Activated CD8-positive, alpha-beta T cell treated with anti-CD3 and anti-CD28 coated beads, Interleukin-2, amount 10 ng/mL, durations not matched to agents 7 days and 5 days (primary cell): ENCODE measurements at places on chromosomes 7 and 10. TPM values are rescaled to one million over a fixed set of nuclear protein-coding genes. Genes with fewer than 3 reads are reported as not detected.

- no peak for DNase-seq
Measured at GRCh38 chr10:6395606-6396005, 184.5 kb downstream of the PRKCQ start.

DNA sequence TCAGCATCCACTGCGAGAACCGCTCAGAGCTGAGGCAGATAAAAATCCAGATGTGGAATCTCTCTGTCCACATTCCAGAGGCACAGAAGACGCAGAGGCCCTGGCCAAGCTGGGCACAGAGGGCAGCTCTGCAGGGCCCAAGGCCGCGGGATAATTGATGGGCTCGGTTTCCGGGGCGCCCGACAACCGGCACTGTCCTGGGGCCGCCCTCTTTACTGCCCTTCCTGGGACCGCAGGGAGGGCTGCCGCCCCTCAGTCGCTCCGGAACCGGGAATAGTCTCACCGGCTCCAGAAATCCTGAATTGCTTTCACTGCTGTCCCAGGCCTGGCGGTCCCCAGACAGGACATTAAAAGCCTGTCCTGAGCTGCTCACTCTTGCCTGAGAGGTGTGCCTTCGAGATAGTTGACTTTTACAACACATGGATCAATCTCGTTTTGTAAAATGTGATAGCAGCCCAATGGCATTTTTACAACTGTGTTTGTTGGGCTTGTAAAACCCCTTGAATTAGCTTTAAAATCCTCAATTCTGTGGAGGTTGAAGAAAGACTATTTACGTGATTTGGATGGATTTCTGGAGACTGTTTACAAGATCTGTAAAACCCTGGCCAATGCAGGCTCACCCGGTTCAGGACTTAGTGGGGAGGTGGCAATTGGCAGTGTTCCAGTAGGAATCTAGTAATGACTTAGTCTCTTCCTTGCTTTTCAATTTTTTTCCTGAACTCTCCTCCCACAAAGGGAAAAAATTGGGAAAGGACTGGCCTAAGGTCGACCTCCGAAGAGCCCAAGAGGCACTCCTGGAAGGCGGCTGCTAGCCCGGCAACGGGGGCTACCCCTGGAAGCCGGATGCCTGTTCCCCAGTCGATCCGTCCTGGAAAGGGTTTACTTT is 1.4 kb upstream of the HOXA6 start:
- DNase-seq, result no peak

DNA sequence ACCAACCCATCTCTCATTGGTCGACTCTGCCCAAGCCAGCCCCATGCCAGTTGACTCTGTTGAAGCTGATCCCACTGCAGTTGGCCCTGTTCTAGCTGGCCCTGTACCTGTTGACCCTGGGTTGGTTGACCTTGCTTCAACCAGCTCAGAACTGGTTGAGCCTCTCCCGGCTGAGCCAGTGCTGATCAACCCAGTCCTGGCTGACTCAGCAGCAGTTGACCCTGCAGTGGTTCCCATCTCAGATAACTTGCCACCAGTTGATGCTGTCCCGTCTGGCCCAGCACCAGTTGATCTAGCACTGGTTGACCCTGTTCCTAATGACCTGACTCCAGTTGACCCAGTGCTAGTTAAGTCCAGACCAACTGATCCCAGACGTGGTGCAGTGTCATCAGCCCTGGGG is 7.4 kb downstream of the PPRC1 start:
- DNase-seq, result no peak

DNA sequence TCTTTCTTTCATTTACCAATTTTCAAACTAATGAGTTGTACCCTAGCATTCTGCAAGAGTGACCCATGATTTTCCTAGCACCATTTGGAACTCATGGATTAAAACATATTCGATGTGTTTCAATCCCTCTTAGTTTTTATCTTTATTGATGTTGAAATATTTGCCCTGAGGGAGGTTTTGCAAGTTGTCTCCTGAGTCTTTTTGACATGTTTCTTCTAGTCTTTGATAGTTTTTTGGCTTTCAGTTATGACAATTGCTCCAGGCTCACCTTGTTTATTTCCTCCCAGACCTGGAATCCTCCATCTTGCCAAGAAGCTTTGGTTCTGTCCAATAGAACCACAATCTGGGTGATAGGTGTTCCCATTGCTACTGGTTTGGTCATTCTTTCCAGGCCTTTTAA is 327.8 kb downstream of the WDR11 start:
- no peak for DNase-seq

- no peak for DNase-seq
Measured at GRCh38 chr10:51137756-51138529, 63.7 kb downstream of the PRKG1 start.

DNA sequence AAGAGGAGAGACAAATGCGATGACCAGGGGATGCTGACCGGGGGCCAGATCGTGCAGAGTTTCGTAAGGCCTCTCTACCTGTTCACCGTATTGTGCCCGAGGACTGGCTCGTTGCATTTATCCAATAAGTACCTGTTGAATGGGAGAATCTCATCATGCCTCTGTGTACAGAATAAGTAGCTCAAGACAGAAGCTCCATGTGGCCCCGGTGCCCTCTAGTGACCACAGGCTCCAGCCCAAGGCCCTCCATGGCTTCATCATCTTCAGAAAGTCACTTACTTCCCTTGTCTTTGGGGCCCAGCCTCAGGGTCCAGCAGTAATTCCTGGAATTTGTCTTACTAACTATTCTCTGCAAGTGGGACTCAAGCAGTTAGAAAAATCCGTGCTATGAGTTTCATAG is 151.0 kb downstream of the CHN2 start:
- peak; percentile 50 for DNase-seq

GRCh38 chr7:51242881-51243518 is 73.6 kb downstream of the COBL start:
- no peak for DNase-seq

DNA sequence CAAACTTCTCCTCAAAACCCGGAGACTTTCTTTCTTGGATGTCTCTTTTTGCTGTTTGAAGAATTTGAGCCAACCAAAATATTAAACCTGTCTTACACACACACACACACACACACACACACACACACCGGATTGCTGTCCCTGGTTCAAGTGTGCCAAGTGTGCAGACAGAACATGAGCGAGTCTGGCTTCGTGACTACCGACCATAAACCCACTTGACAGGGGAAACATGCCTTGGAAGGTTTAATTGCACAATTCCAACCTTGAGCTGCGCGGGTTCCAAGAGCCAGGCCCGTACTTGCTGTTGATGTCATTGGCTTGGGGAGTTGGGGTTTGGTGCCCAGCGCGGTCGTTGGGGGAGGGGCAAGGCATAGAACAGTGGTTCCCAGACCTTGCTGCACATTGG is 1.7 kb downstream of the EGFR start:
- no peak for DNase-seq

DNA sequence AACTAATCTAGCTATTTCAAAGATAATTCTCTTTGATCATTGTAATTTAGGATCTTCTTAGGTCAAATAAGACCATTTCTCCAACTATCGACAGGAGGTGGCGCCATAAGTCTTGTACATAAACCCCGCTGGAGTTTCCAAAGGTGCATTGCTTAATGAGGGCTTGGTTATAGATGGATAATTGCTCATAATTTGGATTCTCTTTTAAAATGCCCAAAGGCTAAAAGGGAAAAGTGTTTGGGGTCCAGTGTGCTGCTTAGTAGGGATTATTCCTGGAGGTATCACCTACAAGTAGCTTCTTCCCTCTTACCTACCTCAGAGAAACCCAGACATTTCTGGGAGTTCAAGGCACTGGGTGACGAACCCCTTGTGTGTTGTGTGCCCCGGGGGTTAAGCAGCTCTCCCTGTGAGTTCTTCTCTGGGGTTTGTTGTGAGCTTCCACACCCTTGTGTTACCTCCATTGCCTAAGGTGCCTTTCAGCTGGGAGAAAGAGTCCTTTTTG is 75.2 kb downstream of the PAXIP1 start:
- DNase-seq, result peak; percentile 88

DNA sequence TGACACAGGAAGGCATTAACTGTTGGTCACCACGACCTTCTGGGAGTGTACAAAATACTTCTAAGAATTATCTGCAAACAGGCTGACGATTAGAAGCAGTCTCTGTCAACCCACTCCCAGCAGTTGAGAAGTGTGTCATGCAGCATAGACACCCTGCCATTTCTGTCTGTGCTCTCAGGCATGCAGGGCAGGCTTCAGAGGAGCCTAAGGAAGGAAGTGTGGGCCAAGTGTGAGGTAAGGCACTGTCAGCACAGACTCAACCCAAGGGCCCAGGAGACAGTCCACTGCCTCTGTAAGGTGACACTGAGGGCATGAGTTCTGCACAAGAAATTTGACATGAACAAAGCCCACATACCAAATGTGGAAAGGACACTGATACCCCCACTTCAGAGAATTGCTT is 109.0 kb upstream of the VIPR2 start:
- DNase-seq, result no peak

- DNase-seq, result peak; percentile 54
Measured at GRCh38 chr10:97463363-97464132, 17.6 kb downstream of the ZDHHC16 start.

DNA sequence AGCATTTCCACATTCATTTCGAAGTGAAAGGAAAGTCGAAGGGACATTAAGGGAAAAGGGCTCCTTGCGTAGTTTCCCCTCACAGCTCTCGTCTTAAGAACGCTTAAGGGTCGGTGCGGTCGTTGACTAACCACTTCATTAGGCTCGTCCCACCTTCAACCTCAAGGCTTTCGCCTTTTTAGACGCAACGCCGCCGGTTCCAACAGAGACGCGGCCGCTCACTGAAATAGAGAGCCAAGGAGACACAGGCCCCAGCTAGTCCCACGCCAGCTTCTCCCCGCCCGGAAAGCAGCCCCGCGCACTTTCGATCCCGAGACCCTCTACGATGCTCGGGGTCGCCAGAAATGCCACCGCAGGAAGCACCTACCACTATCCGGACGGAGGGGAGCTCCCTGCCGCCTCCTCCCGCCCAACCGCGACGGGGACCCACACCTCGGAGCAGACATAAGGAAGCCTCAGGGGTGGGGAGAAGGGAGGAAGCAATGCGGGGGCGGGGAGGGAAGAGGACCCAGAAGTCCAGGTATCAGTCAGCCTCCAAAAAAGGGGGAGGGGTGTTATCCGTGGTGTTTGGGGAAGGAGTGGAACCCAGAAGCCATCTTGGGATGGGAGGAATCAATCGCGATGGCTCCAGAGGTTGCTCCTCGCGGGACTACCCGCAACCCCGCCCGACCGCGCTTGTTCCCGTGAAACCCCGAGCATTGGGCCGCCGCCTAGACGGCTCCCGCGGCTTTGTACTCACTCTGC is 559 bp downstream of the TRA2A start:
- peak; percentile 61 for DNase-seq

GRCh38 chr10:74097776-74098175 is 52.9 kb downstream of the AP3M1 start:
- no peak for DNase-seq

GRCh38 chr7:873367-874002 is 2.9 kb upstream of the GET4 start:
- peak; percentile 75 for DNase-seq

- DNase-seq, result no peak
Measured at GRCh38 chr10:130481936-130482335, 345.7 kb downstream of the GLRX3 start.

DNA sequence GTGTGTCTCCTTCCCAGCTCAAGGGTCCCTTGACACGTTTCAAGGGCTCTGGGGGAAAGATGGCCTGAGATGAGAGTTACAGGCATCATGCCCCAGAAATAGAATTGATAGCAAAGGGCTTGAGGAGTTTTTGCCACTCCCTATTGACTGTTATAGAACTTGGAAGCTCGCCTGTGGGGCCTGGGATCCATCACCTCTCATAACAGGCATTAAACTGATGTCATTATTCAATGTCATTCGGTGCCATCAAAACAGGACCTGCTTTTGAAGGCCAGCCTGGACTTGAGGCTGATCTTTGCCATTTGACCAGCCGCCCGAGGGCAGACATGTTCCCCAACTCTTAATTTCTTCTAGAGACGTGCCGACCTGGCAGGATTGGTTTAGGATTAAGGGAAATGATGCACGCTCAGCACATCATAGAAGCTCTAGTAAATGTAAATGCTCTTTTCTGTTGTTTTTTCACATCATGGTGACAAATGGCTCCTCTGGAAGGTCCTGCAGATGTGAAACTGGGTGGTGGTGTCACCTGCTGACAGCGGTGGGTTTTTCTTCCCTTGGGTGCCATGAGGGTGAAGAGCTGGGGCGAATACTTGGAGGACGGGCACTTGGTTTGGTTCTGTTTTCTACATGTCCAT is 16.7 kb upstream of the KLF6 start:
- no peak for DNase-seq

DNA sequence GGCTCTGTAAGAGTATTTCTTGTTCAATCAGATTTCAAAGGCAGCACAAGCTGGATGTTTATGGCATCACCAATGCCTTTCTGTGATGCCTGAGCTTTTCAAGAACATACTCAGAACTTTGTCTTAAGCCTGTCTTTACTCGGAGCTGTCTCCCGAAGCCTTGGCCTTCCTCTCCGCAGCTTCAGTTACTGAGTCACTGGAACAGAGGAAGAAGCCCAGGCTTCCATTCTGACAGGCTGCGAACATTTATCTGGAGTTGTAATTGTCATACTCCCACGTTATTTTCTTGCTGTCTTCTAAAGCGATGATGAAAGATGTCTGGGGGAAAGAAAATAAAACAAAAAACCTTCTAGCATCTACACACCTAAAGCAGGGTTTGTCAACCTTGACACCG is 43.9 kb downstream of the GRK5 start:
- DNase-seq, result no peak

GRCh38 chr7:136293841-136294391 is 316.8 kb upstream of the MTPN start:
- no peak for DNase-seq

- no peak for DNase-seq
Measured at GRCh38 chr10:65342245-65342644, 1583.6 kb upstream of the LRRTM3 start.

GRCh38 chr7:78539825-78540224 is 741.3 kb downstream of the PHTF2 start:
- no peak for DNase-seq

Gene AGAP9
- 2.8 TPM for total RNA-seq

Gene NEUROD6
- not detected for total RNA-seq

Gene SPDYE2
- total RNA-seq, result not detected

Gene EDRF1
- 33.7 TPM for total RNA-seq

Gene TMEM213
- not detected for total RNA-seq

Gene MOSPD3
- total RNA-seq, result 42.1 TPM

Gene PNLIPRP2
- not detected for total RNA-seq

Gene PRLHR
- total RNA-seq, result not detected

Gene HOXA4
- not detected for total RNA-seq

Gene WEE2
- not detected for total RNA-seq

Gene PGAM2
- 0.34 TPM for total RNA-seq

Gene NME8
- total RNA-seq, result not detected

Gene AVL9
- 29.6 TPM for total RNA-seq
